Neural progenitor cell (in vitro differentiated cells): ENCODE measurements at places on chromosomes 11 and 22. TPM values are rescaled to one million over a fixed set of nuclear protein-coding genes. Genes with fewer than 3 reads are reported as not detected.
A peak's percentile ranks its signal among the peaks of the same experiment; 100 is the strongest.

DNA sequence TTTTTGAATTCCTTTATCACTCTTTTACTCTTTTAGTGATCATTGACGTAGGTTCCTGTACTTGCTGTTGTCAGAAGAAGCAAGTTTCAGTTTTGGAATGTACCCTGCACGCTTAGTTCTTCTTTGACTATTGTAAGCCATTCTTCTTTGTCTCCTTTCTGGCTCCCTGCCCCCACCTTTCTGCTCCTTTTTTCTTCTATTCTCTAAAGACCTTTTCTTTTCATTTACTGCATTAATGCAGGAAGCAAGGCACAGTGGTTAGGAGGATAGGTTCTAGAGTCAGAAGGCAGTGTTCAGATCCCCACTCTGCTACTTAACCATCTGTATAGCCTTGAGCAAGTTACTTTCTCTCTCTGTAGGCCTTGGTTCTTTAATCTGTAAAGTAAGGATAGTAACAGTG, 33.7 kb upstream of the RAG2 start:
- DNase-seq, result peak; percentile 14

GRCh38 chr11:45085646-45086501, 60.6 kb upstream of the PRDM11 start:
- DNase-seq, result peak; percentile 57

- no peak for DNase-seq
Measured at GRCh38 chr11:8989453-8989852, 14.3 kb downstream of the NRIP3 start.

DNA sequence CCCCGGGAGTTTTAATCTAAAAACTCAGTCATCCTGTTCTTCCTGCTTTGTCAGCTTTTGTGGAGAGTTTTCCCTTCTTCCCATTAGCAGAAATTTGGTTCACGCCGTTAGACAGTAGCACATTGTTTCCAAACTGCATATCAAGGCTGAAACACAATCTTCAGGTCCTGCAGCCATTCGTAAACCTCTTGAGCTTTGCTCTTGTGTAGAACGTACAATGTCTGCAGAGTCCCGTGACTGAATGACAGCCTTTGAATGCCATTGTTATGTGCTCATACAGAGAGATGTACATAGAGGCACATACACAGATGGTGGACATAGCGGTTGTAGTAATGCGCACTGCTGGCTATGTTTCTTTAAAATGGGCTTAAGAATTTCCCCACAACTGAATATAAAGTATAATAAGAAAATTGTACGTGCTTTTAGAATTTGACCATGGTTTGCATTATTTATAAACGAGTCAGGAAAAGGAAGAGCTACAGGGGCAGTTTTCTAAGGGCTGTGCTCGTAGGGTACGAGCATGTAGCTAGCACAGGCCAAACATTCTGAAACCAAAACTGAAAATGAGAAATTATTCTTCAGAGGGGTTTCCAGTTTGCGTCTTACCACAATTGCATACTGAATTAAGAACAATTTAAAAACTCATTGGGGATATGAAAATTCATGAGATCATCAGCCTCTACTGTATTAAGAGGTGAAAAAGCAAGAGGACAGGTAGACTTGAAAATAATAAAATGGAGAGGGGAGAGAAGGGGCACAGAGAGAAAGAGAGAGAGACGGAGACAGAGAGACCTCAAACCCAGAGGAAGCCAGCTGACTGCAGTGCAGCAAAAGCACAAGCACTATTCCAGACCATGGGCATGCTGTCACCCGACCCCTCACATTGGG, 310.1 kb downstream of the CADM1 start:
- no peak for DNase-seq

DNA sequence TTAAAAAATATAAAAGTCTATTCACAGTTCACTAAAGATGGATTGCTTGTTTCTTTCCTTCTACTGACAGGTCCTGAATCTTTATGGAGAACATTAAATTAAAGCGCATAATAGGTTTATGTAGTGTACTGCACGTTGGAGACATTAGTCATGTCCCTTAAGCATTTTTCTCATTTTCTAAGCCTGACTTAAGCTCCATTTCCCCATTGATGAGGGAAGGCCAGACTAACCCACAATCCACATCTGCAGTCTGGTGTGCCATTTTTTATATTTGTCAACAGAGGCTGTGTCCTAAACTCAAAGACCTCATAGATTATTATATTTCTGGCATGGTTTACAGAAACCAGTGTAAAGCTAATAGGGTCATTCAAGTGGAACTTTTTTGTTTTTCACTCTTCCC, 39.9 kb downstream of the CADM1 start:
- DNase-seq, result no peak

DNA sequence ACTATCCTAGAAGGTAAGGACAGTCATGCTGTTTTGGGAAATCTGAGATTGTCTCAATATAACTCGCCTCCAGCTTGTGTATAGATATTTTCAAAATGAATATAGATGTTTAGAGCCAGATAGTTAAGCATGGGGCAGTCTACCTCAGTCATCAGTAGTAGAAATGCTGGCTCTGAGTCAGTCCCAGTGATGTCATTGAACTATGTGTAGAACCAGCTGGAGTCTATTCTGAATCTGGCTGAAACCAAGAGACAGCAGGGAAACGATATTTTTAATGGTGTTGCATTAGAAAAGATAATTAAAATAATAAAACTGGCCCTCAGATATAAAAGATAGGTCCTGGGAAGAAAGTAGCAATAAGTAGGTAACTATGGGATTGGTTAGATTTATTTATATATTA, 25.9 kb downstream of the PIWIL4 start:
- DNase-seq, result no peak

DNA sequence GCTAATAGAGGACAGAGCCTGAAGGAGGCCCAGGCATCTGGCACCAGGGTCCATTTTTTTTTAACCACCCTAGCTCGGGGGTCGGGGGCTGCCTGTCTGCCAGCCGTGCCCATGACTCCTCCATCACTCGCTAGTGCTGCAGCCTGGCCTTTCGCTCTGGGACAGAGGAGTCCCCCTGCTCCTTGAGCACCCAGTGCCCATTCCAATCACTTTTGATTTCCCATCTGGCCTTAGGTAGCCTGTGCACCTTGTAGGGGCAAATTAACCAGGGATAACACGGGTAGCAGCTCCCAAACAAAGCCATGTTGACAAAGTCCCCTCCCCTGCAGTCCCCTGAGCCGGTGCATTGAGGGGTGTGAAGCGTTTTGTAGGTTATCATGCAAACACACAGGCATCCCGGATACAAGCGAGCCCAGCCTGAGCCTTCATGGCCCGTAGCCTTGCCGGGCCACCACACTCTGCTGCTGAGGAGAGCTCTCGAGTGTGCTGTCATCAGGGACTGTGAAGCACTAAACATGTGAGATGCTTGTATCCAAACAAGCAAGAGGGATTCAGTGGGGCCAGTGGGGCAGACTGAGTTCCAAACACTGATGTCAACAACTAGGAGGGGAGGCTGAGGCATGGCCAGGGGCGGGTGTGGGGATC, 208.7 kb downstream of the DSCAML1 start:
- no peak for DNase-seq

DNA sequence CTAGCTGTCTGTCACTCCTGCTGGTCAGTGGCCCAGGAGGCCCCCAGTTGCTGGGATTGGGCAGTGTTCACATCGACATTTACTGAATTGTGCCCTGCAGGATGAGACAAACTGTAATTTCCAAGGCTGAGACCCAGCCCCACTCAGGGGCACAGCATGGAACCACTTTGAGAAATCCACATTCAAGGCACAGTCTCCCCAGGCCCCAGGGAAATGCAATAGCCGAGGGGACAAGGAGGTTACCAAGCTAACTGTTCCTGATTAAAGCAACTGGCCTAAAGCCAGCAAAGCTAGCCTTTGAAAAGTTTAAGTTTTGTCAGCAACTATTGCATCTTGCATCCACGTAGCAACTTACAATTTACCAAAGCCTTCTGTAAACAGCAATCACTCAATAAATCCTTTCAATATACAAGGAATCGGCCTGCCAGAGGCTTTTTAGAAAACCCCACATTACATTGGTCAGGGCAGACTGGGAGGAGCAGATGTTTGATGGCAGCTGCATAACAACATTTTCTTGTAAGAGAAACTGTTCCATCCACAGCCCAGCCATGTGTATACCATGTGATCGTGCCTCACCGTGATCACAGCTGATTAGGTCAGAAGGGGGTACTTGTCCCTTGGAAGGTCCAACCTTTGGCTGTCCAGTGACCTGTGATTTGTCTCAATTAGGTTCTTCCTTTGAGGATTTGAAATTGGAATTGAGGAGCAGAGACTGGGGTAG, 103.9 kb downstream of the TENM4 start:
- DNase-seq, result no peak

FOSL1 gene
- not detected in 2 replicates for total RNA-seq

DGKZ gene
- total RNA-seq, result 12.5 and 55.5 TPM in 2 replicates
